AML-193 (cell line): ENCODE measurements at places on chromosomes 13 and 19.

GRCh38 chr19:53927739-53928138 lies 18.7 kb downstream of the CACNG7 start:
- DNase-seq: peak; percentile 24

DNA sequence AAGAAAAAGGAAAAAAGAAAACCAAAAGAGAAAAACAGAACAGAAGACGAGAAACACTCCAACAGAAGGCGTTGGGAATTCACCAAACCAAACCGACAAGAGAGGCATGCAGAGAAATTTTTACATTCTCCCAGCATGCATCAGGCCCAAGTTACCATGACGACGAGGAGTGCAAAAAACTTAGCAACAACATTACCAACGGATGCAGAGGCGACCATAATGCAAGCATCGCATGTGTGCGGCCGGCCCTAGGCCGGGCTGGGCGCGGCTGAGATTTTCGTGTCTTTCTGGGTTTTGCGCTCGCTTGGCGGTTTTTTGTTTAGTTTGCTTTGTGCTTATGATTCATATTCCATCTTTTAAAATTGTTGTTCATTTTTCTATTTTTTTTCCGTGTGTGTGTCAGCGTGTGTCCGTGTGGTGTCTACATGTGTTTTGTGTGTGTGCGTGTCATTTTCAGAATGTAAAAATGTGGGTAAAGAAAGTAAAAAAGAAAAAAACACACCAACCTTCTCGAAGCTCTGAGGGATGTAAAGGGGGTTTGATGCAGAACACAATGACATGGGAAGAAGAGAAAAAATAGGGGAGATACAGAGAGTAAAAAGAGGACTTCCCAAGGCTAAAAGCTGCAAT lies 84.9 kb downstream of the PTPRS start:
- no peak for DNase-seq

DNA sequence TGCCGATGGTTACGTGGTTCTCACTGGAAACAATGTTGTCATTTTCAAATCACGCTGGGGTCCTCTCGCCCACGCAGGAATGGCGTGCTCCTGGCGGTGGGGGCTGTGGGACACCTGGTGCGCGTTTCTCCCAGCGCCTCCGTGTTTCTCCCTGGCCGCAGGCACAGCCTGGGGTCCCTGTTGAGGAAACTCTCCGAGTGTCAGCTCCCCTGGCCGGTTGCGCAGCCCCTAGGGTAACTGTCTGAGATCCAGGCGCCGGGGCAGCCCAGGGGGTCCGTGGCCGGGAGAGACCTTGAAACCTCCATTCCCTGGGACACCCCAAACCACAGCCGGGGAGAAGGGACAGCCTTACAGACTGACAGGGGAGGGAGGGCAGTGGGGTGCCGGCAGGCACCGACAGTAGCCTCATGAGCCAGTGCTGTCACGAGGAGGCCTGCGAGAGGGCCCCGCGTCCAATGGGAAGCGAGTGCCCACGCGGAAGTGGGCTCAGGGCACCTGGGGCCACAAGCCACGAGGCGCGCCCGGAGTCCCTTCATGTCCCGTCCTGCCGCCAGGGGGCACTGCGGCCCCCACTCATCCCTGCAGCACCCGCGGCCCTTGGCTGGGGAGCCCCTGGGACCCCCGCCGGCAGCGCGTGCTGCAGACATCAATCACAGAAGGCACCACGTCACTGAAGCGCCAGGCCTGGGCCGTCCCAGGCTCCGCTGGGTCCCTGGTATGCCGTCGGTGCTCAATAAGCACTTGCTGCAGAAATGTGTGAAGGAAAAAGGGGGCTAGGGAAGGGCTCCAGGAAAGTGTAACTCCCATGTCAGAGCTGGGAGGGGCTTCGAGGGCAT lies 9.5 kb downstream of the ADAMTSL5 start:
- DNase-seq: peak; percentile 17

DNA sequence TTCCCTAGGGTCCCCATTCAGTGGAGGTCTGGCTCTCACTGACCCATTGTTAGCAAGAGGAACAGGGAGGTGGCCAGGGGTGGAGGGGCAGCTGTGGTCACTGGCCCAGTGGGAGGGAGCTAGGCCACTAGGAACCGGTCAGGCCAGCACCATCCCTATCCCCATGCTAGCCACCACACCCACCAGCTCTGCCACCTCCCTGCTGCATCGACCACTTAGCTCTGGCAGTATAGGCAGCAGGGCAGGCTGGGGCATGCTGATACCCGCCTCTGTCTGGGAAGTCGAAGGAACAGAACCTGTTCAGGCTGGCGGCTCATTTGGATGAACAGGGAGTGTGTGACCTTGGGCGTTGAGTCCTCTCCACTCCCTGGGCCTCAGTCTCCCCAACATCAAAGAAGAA lies 4.7 kb downstream of the PPP1R13L start:
- no peak for DNase-seq

GRCh38 chr19:47176627-47177090 lies 46.0 kb downstream of the SAE1 start:
- no peak for DNase-seq

GRCh38 chr19:32642771-32643170 lies 32.2 kb downstream of the ANKRD27 start:
- no peak for DNase-seq

DNA sequence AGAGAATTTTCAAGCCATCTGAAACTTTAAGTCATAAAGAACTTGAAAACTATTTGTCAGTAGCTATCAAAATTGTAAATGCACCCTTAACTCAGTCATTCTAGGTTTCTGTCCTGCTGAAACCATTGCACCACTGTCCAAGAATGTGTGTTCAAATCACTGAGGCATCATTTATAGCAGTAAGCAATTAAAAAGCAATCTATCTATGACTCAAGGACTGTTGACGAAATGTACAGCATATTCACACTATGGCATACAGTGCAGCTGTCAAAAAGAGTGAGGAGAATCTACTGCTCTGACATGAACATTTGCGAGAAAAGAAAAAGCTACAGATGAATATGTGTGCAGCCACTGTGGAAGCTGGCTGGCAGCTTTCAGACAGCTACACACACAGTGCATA lies 71.2 kb downstream of the ING1 start:
- DNase-seq: no peak

DNA sequence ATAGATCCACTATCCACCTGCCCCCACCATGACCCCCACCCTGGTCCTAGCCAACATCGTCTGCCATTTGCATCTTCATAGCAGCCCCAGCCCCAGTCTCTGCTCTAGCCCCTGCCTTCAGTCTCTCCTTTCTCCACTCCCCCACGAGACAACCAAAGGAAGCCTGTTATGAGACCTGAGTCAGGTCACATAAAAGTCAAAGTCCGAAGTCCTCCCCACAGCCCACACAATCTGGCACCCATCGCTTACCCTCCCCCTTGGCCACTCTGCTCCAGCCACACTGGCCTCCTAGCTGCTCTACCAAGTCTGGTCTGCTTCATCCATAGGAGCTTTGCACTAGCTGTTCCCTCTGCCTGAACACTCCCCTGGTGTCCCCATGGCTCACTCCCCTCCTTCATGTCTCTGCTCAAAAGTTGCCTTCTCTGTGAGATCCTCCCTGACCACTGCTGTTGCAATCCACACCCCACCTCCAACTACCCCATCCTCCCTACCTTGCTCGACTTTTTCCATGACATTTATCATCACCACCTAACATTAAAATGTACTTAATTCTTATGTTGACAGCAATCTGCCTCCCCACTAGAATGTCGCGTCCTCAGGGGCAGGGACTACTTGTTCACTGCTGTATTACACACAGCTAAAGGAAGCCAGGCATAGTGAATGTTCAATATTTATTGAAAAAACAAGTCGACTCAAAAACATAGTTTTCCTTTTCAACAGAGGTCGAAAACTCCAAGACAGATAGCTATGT lies 1.2 kb upstream of the PLEKHG2 start:
- peak; percentile 27 for DNase-seq

DNA sequence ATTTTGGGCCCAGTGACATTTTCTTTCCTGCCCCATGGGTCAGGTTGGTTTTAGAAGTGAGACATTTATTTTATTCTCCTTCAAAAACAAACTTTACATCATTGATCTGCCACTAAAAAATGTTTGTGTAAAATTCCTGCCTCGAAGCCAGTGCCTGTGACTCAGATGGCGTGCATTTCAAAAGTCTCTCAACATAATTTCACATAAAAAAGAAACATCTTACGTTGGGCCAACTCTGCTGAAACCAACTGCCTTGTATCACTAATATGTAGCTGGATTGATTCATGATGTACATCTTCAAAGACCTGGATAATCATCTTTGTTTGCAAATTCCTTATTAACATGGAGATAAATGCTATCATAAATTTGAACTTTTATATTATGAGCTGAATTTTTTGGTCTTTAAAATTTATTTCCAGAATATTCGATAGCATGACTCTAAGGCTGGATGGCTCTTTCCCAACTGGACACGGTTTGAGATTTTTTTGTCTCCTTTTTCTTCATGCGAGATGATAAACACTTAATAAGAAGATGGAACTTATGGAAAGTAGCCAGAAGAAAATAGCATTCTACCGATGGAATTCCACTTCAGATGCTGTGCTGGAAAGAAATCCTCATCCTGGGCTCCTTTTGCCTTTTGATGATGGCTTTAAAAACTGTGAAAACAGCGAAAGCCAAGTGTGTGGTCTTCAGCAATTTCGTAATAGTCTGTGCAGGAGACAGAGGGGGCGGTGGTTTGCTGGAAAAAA lies 420.5 kb downstream of the FGF9 start:
- DNase-seq: no peak

DNA sequence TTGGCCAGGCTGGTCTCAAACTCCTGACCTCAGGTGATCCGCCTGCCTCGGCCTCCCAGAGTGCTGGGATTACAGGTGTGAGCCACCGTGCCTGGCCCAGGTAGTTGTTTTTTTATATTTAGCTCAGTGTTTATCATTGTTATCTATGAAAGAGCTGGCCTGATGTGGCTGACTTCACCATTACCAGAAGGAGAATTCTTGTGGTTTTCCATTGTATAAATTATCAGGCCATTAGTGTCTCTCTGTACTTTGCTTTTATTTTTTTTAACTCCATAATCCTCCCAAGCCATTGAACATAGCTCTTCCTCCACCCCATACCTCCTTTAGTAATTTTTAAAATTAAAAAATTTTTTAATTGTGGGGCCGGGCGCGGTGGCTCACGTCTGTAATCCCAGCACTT lies 24.2 kb downstream of the CERS4 start:
- DNase-seq: no peak

GRCh38 chr13:112096959-112097358 lies 30.0 kb downstream of the SOX1 start:
- no peak for DNase-seq

- DNase-seq: no peak
These were observed 2.4 kb upstream of the ARGLU1 start for GRCh38 chr13:106570299-106570852.

GRCh38 chr13:50198508-50198907 lies 183.3 kb downstream of the KCNRG start:
- DNase-seq: peak; percentile 89

GRCh38 chr19:22545751-22546150 lies 88.4 kb upstream of the ZNF492 start:
- DNase-seq: peak; percentile 42

DNA sequence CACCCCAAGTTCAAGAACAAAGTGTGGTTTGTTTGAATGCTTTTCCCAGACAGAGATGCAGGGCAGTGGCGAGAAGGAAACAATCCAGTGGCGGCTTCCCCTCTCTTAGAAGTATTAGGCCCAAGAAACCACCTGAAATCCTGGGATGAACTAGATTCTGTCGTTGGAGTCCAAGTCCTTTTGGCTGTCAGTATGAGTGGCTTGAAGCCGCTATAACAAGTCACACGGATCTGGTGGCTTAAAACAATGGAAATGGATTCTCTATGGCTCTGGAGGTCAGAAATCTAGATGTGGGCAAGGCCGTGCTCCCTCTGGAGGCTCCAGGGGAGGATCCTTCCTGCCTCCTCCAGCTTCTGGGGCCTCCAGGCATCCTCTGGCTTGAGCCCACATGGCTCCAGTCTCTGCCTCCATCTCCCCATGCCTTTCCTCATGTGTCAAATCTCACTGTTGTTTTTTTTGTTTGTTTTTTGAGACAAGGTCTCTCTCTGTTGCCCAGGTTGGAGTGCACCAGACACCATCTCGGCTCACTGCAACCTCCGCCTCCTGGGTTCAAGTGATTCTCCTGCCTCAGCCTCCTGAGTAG lies 97.7 kb downstream of the GNG7 start:
- no peak for DNase-seq

GRCh38 chr13:29771247-29771646 lies 79.2 kb downstream of the UBL3 start:
- DNase-seq: peak; percentile 63

GRCh38 chr13:34358811-34359513 lies 541.0 kb downstream of the RFC3 start:
- no peak for DNase-seq

GRCh38 chr19:33247441-33247819 lies 21.8 kb upstream of the SLC7A10 start:
- DNase-seq: no peak

DNA sequence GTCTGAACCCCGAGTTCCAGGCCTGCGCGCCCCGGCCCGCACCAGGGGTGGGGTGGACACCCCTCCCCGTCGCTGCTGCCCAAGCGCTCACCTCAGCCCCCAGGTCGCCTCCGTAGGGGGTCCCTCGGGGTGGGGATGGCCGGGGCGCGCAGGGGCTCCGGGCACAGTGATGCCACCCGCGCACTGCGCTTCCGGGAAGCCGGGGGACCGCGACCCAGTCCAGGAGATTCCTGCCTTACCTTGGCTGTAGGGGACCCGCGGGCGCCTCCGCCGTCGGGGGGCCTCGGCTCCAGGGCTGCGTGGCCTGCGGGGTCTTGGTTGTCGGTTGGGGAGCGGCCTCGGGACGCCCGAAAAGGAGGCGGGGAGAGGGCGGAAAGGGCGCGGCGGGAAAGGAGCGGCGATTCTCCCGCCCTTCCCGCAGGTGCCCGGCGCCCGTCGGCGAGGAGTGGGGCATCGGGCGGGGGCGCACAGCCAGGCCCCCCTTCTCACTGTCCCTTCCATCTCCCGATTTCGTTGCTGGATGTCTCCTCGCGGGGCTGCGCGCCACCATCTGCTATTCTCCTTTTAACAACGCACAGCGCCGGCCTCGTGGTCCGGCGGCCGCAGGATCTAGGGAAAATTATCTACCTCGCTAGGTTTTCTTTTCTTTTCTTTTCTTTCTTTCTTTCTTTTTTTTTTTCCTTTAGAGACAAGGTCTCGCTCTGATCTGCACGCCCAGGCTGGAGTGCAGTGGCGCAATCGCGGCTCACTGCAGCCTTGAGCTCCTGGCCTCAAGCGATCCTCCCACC lies at the start of gene KEAP1:
Gene KEAP1 (minus strand): TSS at position 355 of the 788 bp plus-strand sequence. CDS start 3,323 bp downstream, outside the sequence.
- no peak for DNase-seq

DNA sequence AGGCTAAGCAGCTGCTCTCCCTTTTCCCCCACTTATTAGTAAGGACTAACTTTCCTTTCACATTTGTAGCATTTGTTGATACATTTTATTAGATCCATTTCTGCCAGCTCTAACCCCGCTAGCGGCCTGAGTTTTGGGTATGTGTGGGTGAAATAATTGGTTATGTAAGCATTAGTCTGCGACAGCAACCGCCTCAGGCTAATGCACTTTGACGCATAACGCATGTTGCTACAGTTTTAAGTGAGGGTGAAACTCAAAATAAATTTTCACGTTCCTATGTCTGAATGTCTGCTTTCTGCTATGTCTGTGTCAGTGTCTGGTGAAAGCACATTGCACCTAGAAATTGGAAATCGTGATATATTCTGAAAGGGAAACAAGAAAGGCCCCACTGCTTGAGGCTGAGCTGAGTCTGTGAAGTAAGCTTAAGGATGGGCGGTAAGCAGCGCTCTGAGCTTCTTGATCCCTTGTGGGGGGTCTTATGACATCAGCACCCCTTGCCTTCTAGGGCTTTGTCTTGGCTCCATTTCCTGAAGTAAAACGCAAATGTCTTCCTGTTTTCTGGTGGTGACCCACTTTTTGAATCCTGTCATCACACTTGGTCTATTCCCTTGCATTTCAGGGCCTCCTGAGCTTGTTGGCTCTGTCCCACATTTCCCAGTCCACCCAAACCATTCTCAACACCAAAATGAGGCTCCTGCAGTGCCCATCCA lies 648.3 kb upstream of the ARGLU1 start:
- no peak for DNase-seq

GRCh38 chr13:112634102-112634501 lies 46.1 kb upstream of the TUBGCP3 start:
- no peak for DNase-seq
